ENCODE measurements at places on chromosomes 1 and 21.

- no peak for DNase-seq
Measured at GRCh38 chr1:210257698-210258529, 25.3 kb downstream of the SERTAD4 start.

GRCh38 chr1:204858363-204858821 is 12.3 kb upstream of the NFASC start:
- DNase-seq: no peak

DNA sequence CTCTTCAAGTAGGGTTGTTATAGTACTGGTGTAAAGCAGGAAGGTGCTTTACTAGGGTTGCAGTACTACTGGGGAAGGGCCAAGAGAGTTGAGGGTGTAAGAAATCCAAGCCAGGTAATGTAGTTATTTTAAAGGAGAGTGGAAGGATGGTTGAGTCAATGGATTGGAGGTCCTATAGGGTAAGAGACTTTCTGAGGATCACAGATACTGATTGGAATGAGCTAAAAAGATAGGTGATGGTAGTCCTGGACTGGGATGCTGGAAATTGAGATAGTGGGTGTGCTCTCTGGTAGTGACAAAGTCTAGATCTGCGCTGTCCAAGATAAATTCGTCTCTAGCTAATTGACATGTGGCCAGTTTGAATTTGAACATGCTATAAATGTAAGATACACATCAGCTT is 7.0 kb downstream of the TXLNA start:
- DNase-seq: no peak

GRCh38 chr1:98176936-98177335 is 256.1 kb upstream of the DPYD start:
- no peak for DNase-seq

DNA sequence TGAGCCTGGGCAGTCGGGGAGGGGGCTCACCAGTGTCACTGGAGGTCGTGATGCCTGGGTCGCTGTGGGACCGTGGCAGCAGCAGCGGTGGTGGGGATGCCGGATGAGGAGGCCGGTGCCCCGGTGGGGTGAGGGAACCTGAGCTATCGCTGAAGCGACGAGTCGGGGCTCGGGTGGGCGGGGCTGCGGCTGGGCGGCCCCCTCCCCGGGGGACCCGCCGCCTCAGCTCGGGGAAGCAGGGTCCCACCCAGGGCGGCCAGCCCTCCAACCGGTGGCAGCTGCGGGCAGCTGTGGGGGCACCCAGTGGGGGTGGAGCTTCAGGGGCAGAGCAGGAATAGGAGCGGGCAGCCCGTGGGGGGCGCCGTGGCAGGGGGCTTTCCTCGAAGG is 5.0 kb downstream of the ENTREP3 start:
- DNase-seq: no peak

DNA sequence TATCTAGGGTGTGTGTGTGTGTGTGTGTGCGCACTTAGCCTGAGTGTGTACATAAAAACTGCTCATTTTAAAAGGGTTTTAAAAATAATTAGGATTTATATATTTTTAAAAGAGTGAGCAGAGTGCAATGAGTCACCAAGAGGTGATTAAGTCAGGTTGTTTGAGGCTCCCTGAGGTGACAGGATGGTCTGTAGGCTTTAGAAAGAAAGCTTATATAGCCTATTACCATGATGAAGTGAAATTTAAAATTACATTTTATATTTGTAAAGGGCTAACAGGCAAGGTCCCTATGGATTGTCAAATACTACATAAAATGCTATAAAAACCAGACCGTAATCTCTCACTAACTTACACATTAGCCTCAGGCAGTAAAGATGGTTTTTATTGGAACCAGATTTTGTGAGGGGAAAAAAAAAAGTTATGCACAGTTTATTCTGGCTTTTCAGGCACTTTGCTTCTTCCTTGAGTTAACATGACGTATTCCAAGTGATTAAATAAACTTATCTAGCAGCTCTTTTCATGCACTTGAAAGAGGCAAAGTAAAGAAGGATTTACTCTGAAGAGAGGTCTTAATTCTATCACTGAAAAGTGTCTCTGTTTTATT is 711.7 kb upstream of the PTBP2 start:
- no peak for DNase-seq

- no peak for DNase-seq
Measured at GRCh38 chr21:44550807-44551206, 498 bp downstream of the KRTAP10-2 start.

DNA sequence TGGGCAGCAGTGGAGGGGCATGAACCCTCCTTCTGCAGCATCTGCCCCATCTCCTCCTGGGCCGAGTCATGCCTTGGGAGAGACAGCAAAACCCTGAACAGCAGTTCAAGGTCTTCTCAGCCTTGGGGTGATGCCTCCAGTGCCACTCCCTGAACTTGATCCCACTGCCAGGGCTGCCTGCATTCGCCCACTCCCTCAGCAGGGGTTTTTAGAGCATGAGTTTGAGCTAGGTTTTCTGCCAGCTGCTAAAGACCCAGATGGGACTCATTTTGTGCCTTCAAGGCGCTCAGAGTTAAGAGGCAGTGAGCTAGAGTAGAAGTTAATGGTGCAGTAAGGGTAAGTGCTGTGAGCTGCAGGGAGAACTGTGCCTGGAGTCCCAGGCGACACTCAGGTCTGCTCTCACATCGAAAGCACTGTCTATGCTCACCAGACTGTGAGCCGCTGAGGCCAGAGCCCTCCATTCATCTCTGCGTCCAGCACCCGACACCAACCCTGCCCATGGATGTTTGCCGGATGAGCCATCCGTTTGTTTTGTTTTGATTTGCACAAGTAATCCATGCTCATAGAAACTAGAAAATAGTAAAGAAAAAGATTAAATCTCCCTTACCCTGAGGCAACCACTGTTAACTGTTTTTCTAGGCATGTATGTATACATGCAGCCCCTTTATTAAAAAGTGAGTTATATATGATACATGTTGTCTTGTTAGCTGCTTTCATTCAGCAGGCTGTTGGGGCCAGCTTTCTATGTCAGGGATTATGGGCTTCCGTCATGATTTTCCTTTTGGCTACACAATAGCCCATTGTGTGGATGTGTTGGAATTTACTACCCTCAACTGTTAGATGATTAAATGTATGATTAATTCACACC is 67.8 kb downstream of the VPS26C start:
- DNase-seq: no peak
